ENCODE measurements at places on chromosomes 16 and 17. TPM values are rescaled to one million over a fixed set of nuclear protein-coding genes. Genes with fewer than 3 reads are reported as not detected.

GRCh38 chr17:39529455-39529854 lies 68.2 kb downstream of the CDK12 start:
- H3K36me3 ChIP-seq, result no peaks in the 10 kb centered on the region
- H3K27me3 ChIP-seq, result no peaks in the 10 kb centered on the region
- H3K27ac ChIP-seq, result peak overlapping the region; percentile 18
- no peak overlapping the region for H3K4me3 ChIP-seq
- no peak for DNase-seq

DNA sequence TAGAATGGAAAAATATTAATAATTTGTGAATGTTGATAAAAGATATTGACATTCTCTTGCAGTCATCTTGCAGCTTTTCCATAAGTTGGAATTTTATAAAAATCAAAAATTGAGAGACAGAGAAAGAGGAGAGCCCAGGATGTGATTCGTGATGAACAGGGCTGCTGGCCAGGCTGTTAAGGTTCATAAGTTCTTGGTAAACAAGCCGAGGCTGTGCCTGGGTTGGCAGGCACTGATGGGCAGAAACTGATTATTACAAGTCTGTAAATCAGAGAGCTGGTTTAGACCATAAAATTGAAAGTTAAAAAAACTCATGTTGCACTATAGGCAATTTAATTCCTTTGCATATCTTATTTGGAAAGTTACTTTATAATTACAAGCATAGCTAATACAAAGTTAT lies 533.7 kb downstream of the HAPSTR1 start:
- no peaks in the 10 kb centered on the region for H3K36me3 ChIP-seq
- peak; percentile 7 for DNase-seq
- no peaks in the 10 kb centered on the region for H3K4me1 ChIP-seq
- no peak overlapping the region for H3K27ac ChIP-seq
- no peaks in the 10 kb centered on the region for H3K27me3 ChIP-seq

DNA sequence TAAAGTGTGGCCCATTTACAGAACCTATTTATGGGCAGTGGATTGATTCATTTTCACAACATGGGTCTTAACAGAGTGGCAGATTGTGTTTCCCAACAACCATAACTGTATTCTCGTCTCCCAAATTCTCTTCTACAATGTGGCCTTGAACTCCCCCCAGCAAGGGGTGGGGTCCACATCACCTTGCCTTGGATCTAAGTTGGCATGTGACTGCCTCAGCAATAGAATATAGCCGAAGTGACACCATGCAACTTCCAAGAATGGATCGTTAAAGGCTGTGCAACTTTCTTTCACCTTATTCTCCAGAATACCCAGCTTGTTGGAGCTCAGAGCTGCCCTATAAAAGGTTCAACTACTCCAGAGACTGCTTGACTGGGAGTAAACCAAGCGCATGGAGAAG lies 72.0 kb upstream of the CDH5 start:
- no peaks in the 10 kb centered on the region for H3K27me3 ChIP-seq
- no peaks in the 10 kb centered on the region for H3K36me3 ChIP-seq
- no peaks in the 10 kb centered on the region for H3K4me1 ChIP-seq

DNA sequence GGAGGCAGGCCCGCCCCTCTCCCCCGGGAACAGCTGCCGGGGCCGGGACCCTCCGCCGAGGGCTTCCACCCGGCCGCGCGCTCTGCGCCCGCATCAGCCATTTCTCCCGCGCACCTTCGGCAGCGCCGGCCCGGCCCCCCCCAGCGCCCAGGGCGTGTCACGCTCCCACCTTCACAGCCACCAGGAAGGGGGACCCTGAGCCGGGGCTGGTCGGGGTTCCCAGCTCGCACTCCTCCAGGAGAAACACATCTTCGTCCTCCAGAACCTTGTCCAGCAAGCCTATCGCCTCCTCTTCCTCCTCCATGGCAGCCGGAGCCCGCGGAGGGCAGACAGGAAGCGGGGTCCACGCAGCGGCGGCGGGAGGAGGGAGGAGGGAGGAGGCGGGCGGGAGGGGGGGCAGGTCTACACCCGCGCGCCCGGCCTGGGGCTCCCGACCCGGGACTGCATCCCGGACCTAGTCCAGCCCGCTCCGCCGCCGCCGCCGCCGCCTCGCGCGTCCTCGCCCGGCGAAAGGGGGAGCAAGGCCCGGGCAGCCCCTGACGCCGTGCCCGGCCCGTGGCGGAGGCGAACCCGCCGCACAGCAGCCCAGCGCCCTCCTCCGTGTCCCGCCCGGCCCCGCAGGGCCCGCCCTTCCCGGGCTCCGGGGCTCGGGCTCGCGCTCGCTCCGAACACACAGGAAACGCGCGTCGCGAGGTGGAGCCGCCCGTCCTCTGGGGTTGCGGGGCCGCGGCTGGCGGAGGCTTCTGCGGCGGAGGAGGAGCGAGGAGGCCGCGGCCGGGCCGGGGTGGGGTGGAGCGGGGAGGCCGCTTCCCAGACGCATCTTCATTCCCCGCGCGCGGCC lies 70.8 kb downstream of the ABR start:
- H3K27me3 ChIP-seq, result no peaks in the 10 kb centered on the region
- no peaks in the 10 kb centered on the region for H3K36me3 ChIP-seq
- no peak for DNase-seq
- H3K4me1 ChIP-seq, result peaks cover 9% of the 10 kb centered on the region
- peak overlapping the region; percentile 63 for H3K4me3 ChIP-seq

- no peak overlapping the region for H3K4me3 ChIP-seq
- no peak overlapping the region for H3K27ac ChIP-seq
- H3K27me3 ChIP-seq, result no peaks in the 10 kb centered on the region
- peaks cover 3% of the 10 kb centered on the region for H3K4me1 ChIP-seq
- no peak for DNase-seq
These were observed 21.2 kb downstream of the SOCS3 start for GRCh38 chr17:78338486-78339259.

DNA sequence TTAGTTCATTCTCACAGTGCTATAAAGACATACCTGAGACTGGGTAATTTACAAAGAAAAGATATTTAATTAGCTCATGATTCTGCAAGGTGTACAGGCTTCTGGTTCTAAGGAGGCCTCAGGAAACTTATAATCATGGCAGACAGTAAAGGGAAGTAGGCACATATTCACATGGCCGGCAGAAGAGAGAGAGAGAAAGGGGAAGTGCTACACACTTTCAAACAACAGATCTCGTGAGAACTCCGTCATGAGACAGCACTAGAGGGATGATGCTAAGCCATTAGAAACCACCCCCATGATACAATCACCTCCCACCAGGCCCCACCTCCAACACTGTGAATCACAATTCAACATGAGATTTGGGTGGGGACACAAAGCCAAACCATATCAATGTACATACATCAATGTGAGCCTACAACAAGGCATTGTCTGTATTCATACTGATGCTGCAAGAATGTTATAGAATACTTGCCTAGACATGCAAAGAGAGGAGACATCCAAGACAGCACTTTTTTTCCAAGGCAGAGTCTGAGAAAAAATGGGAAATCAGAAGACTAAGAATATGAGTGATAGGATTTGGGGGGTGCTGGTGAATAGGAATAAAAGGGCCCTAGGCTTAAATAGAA lies 114.8 kb upstream of the XYLT1 start:
- no peaks in the 10 kb centered on the region for H3K36me3 ChIP-seq
- no peak overlapping the region for H3K4me3 ChIP-seq
- H3K27me3 ChIP-seq, result no peaks in the 10 kb centered on the region
- no peaks in the 10 kb centered on the region for H3K4me1 ChIP-seq
- H3K27ac ChIP-seq, result no peak overlapping the region

DNA sequence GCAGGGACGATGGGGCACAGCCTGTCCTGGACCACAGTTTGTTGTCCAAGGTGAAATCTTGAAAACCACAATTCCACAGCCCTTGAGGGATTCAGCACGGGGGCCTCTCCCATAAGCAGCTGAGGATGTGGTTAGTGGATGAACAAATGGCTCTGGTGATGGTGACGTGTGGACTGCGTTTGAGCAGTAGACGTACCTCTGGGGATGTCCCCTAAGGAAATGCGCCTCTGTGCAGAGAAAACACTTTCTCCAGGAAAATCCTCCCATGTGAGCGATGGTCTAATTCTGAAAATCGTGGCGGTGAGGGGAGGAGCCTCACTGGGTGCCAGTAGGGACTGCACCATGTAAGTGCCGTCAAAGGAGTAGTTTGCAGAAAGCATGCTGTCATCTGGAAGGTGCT lies 2.7 kb upstream of the SEPTIN12 start:
- H3K36me3 ChIP-seq, result no peaks in the 10 kb centered on the region
- DNase-seq, result no peak
- H3K27me3 ChIP-seq, result no peaks in the 10 kb centered on the region
- H3K4me3 ChIP-seq, result no peak overlapping the region
- no peak overlapping the region for H3K27ac ChIP-seq

DNA sequence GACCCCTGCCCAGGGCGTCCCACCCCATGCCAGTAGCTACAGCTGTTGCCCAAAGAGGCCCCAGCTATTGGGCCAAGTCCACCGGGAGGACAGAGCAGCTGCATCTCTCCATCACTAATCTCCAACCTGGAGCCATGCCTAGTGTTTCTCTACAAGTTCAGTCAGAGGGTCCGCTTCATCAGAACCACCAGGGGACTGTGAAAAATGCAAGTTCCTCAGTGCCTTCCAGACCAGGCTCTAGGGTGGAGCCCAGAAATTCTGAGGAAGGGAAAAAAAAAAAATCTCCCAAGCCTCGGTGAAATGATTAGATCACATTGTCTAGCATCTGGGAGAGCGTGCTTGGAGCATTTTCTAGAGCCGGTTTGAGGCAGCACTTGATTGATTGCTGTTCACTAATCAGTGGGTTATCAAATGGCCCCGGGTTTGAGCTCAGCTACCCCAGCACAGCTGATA lies 22.4 kb upstream of the HERPUD1 start:
- H3K36me3 ChIP-seq, result no peaks in the 10 kb centered on the region
- H3K4me1 ChIP-seq, result peaks cover 27% of the 10 kb centered on the region
- H3K27ac ChIP-seq, result no peak overlapping the region
- H3K4me3 ChIP-seq, result no peak overlapping the region

- no peaks in the 10 kb centered on the region for H3K27me3 ChIP-seq
- H3K36me3 ChIP-seq, result peaks cover 3% of the 10 kb centered on the region
- peak overlapping the region; percentile 13 for H3K27ac ChIP-seq
- no peak for DNase-seq
- no peak overlapping the region for H3K4me3 ChIP-seq
These were observed 16.3 kb upstream of the FAAP100 start for GRCh38 chr17:81568416-81568815.

GRCh38 chr16:13100970-13101369 lies 199.6 kb downstream of the SHISA9 start:
- no peak overlapping the region for H3K4me3 ChIP-seq
- H3K4me1 ChIP-seq, result no peaks in the 10 kb centered on the region
- H3K27me3 ChIP-seq, result no peaks in the 10 kb centered on the region
- no peak for DNase-seq
- no peak overlapping the region for H3K27ac ChIP-seq

DNA sequence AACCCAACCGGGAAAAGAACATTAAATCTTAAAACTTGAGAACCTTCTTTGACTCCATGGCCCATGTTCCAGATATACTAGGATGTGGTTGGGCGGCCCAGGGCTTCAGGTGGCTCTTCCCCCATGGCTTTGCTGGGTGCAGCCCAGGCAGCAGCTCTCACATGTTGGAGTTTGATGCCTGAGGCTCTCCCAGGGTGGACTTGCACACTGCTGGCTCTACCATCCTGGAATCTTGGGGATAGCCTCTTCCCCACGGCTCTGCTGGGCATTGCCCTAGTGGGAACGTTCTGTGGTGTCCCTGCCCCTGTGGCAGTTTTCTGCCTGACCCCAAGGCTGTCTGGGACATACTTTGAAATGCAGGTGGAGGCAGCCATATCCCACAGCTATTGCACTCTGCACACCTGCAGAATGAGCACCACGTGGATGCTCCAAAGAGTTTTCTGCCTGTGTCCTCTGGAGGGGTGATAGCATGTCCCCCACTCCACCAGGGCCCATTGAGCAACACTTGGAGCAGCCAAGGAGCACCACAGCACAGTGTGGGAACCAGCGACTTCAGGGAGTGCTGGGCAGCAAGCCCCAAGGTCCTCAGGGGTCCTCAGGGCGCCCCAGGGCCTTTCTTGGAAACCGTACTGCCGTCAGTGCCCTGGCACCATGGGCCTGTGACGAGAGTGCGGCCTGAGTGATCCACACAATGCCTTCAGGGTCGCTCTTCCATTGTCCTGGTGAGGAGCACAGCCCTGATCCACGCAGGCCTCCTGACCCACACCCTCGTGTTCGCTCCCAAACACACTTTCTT lies 70.8 kb downstream of the GOSR1 start:
- no peak overlapping the region for H3K4me3 ChIP-seq
- no peak overlapping the region for H3K27ac ChIP-seq
- no peak for DNase-seq
- no peaks in the 10 kb centered on the region for H3K27me3 ChIP-seq
- H3K4me1 ChIP-seq, result no peaks in the 10 kb centered on the region

GRCh38 chr16:89189358-89190025 lies 10.8 kb downstream of the SLC22A31 start:
- no peaks in the 10 kb centered on the region for H3K27me3 ChIP-seq
- no peaks in the 10 kb centered on the region for H3K4me1 ChIP-seq
- no peaks in the 10 kb centered on the region for H3K36me3 ChIP-seq
- no peak overlapping the region for H3K4me3 ChIP-seq
- no peak for DNase-seq

GRCh38 chr17:82611140-82612058 lies 36.8 kb downstream of the WDR45B start:
- no peak overlapping the region for H3K4me3 ChIP-seq
- peaks cover 6% of the 10 kb centered on the region for H3K36me3 ChIP-seq
- H3K4me1 ChIP-seq, result no peaks in the 10 kb centered on the region
- no peaks in the 10 kb centered on the region for H3K27me3 ChIP-seq

DNA sequence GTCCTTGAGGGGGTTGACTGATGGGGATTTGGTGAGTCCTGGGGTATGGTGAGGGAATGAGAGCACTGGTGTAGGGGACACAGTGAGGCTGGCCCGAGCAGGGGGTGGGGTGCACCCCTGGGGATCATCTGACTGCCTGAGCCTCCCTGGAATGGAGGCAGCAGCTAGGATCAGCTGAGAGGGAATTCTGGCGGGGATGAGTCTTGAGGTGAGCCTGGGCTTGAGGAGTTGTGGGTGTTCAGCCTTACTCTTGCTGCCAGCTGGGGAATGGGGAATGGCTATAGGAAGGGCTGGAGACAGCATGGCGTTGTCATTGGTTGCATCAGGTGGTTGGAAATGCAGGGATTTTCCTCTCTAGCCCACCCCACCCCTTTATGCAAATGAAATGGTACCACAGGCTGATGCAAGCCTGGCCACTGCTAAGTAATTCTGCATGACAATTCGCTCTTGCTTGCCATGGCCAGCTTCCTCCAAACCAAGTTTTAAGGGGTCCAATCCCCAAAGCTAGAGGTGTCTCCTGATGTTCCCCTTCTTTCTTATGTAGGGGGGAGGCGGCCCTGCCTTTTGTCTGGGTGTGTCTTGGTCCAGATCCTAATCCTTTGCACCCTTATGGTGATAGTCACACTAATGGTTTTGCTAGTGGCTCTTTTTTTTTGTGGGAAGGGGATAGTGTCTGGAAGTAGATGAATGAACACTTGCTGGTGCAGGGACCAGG lies 7.5 kb downstream of the NFE2L1 start:
- H3K36me3 ChIP-seq, result peaks cover 35% of the 10 kb centered on the region
- no peak overlapping the region for H3K4me3 ChIP-seq
- no peaks in the 10 kb centered on the region for H3K27me3 ChIP-seq
- H3K4me1 ChIP-seq, result peaks cover 31% of the 10 kb centered on the region
- no peak overlapping the region for H3K27ac ChIP-seq
- DNase-seq, result no peak

The FSCN2 gene
- 5.6 TPM for total RNA-seq

The KCNJ18 gene
- total RNA-seq, result not detected

The CLEC10A gene
- total RNA-seq, result 0.55 TPM

The STX1B gene
- 0.91 TPM for total RNA-seq

The UMOD gene
- total RNA-seq, result 1.5 TPM

The CACNA1H gene
- total RNA-seq, result 32.5 TPM

The GPS2 gene
- total RNA-seq, result 88.4 TPM

The DYNLRB2 gene
- total RNA-seq, result 4.6 TPM

The CD7 gene
- 2.8 TPM for total RNA-seq

The SECTM1 gene
- total RNA-seq, result 12.5 TPM
